Left ventricle myocardium superior (tissue), 1 donor: ENCODE measurements at places on chromosomes 3 and 15. TPM values are rescaled to one million over a fixed set of nuclear protein-coding genes. Genes with fewer than 3 reads are reported as not detected.

SLC24A5 gene
- total RNA-seq: not detected

FBXO45 gene
- 9.1 TPM for total RNA-seq

DNA sequence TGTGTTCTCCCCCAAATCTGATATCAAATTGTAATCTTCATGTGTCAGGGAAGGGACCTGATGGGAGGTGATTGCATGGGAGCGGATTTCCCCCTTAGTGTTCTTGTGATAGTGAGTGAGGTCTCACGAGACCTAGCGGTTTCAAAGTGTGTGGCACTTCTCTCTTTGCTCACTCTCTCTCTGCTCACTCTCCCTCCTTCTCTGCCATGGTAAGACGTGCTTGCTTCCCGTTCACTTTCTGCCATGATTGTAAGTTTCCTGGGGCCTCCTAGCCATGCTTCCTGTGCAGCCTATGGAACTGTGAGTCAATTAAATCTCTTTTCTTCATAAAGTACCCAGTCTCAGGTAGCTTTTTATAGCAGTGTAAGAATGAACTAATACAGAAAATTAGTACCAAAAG is 30.6 kb upstream of the OR5H6 start:
- DNase-seq: no peak

DNA sequence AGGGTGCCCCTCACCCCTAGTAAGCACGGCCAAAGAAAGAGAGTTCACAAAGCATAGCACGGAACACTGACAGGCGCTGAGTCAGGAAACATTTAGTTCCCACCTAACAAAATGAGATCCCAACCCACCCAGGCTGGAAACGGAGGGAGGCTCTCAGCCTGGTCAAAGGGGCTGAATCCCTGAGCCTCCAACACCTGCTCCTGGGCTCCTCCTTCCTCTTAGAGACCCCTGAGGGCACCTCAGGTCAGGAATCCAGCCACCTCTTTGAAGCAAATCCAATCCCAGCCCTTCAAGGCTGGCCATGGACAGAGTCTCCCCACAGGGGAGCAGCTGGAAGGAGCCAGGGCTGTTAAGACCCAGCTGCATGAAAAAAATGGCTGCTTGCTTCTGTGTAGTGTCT is 154.4 kb upstream of the HES1 start:
- no peak for DNase-seq

DNA sequence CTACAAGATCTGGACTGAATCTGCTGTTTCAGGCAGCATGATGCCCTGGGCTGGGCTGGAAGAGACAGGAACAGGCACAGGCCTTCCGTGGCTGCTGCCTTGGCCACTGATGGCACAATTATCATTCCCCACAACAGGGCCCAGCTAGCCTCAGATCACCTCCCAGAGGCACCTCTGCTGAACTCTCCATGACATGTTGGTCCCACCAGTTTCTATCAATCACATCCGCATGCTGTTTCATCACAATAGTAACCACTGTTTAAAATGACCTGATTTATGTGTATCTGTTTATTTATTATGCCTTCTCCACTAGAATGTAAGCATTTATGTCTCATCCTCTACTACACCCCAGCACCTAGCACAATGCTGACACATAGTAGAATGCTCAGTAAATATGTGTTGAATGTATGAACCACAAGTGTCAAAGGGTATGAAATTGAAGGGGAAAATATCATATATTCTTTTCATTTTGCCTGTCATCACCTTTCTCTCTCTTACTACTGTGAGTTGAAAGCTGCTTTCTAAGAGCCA is 32.7 kb upstream of the ZBTB38 start:
- DNase-seq: no peak

DNA sequence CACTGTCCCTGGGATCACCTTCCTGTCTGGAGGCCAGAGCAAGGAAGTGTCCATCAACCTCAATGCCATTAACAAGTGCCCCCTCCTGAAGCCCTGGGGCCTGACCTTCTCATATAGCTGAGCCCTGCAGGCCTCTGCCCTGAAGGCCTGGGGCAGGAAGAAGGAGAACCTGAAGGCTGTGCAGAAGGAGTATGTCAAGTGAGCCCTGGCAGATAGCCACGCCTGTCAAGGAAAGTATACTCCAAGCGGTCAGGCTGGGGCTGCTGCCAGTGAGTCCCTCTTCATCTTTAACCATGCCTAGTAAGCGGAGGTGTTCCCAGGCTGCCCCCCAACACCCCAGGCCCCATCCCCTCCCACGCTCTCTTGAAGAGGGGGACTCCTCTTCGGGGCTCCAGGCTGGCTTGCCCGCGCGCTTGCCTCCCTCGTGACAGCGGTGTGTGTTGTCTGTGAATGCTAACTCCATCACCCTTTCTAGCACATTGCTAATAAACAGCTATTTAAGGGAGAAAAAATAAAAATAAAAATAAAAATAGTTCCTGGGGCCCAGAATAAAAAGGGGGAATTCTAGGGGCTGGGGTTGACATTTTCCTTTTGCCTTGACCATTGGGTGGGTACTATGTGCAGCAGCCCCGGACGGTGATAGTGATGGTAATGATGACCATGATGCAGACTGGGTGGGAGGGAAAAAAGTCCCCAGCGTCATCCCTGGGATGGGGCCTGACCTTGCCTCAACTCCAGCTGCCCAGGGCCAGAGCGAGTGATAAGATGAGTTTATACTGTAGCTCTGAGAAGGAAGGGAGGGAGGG is 3.3 kb upstream of the ALAS1 start:
- DNase-seq: peak; percentile 79
